ENCODE measurements at places on chromosomes 1 and 21. TPM values are rescaled to one million over a fixed set of nuclear protein-coding genes. Genes with fewer than 3 reads are reported as not detected.

DNA sequence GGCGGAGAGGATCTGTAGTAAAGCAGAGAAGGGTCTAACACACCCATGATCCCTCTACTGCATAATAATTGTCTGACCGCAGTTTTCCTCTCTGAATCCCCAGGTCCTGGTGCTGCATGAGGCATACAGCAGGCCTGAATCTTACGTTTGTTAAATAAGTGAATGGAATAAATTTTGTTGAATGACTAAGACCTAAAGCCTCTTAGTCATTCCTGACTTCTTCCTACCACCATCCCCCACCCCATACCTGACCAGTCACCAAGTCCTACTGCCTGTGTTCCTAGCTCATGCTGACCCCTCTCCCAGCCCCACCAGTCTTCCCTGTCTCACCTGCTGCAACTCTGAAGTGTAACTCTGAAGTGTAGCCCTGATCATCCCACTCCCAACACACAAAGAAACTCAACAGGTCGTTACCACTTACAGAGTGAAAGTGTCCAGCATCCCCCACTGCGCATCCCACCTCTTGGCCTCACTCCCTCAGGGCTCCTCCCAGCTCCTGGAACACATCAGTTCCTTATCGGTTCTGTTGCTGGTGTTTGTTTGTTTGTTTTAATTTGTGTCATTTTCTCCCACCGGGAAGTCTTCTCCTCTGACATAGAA is 9.7 kb downstream of the GJA5 start:
- H3K27me3 ChIP-seq, result no peaks in the 10 kb centered on the region
- H3K4me1 ChIP-seq, result no peaks in the 10 kb centered on the region
- no peak overlapping the region for H3K27ac ChIP-seq
- no peak overlapping the region for H3K4me3 ChIP-seq

ZNF669 gene
- polyA plus RNA-seq, result 3.1 TPM

GRHL3 gene
- 0.61 TPM for polyA plus RNA-seq

- no peaks in the 10 kb centered on the region for H3K36me3 ChIP-seq
- H3K4me1 ChIP-seq, result no peaks in the 10 kb centered on the region
- H3K27me3 ChIP-seq, result no peaks in the 10 kb centered on the region
- no peak overlapping the region for H3K27ac ChIP-seq
- DNase-seq, result no peak
Measured at GRCh38 chr1:51541313-51542050, 22.4 kb upstream of the EPS15 start.

DNA sequence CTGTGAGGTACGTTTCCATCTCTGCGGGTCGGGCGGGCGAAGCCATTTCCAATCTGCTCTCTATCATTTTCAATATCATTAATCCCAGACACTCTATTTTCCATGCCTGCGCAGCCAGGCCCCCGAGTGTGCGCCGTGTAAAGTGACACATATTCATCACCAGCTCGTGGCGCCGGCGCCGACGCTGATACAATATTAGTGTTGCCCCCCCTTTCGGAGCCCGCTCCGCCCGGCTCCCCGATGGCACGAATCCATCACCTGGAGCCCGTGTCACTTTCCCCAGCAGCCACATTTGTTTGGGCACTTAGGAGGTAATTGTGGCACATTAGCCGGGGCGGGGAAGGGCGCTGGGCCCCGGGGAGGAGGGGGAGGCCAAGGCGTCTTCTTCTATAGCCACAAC is 33.7 kb upstream of the DMBX1 start:
- H3K4me3 ChIP-seq, result no peak overlapping the region
- no peaks in the 10 kb centered on the region for H3K27me3 ChIP-seq
- no peak for DNase-seq
- no peaks in the 10 kb centered on the region for H3K36me3 ChIP-seq
